NCI-H526 treated with DMSO at 0.1 percent for 48 hours (cell line): ENCODE measurements at places on chromosomes 2 and 18.
A peak's percentile ranks its signal among the peaks of the same experiment; 100 is the strongest.

- DNase-seq = no peak
Observed at GRCh38 chr2:62556086-62556485, 50.1 kb upstream of the TMEM17 start.

GRCh38 chr2:160157861-160158829 is 41.9 kb downstream of the ITGB6 start:
- DNase-seq = peak; percentile 30

GRCh38 chr2:105674401-105674800 is 70.3 kb upstream of the NCK2 start:
- no peak for DNase-seq

- no peak for DNase-seq
Observed at GRCh38 chr2:224147174-224147573, 108.1 kb upstream of the SERPINE2 start.

- DNase-seq = no peak
Observed at GRCh38 chr18:24656551-24657443, 196.4 kb downstream of the HRH4 start.

DNA sequence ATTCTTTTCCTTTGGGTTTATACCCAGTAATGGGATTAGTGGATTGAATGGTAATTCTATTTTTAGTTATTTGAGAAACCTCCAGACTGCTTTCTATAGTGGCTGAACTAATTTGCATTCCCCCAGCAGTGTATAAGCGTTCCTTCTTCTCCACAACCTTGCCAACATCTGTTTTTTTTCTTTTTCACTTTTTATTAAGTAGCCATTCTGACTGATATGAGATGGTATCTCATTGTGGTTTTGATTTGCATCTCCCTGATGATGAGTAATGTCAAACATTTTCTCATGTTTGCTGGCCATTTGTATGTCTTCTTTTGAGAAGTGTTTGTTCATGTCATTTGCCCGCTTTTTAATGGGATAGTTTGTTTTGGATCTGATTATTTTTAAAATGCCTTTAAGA is 64.1 kb upstream of the MEIS1 start:
- peak; percentile 68 for DNase-seq

- peak; percentile 49 for DNase-seq
Observed at GRCh38 chr2:216792222-216793021, 67.4 kb downstream of the TNP1 start.

DNA sequence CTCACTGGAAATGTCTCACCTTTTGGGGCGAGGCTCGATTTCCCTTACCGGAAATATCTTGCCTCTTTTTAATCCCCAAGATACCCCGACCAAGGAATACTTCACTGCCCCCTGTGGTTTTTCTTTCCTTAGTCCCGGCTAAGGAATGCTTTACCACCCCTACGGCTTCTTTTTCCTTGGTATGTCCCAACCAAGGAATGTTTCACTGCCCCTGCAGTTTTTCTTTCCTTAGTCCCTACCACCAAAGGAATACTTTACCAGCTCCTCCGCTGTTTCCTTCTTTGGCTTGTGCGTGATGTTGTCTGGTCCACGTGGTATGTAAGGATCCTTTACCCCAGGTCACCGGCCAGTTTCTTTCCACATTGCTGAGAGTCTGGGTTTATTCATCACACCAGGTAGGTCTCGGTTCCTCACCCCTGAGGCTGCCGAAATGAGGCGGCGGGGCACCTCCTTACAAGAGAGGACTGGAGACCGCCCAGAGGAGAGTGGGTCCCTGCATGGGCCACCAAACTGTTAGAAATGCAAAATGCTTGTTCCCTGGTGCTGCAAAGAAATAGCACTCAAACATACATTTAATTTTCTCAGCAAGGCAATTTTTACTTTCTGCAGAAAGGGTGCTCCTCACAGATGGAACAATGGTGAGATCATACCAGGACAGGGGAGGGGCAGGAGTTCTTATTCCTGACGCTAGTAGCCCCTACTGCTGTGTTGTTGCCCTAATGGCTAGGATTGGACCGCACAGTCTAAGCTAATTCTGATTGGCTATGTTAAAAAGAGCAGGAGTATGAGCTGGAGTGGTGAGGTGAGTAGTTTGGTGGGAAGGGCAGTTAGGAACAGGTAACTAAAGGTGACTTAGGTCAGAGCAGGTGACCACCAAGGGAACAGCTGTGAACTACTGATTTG is 33.4 kb upstream of the CLASP1 start:
- DNase-seq = no peak

GRCh38 chr18:11124054-11124453 is 25.3 kb downstream of the PIEZO2 start:
- DNase-seq = no peak

- no peak for DNase-seq
Observed at GRCh38 chr2:217051416-217051815, 191.6 kb upstream of the TNP1 start.

- DNase-seq = no peak
Observed at GRCh38 chr2:71469403-71470398, 16.3 kb downstream of the DYSF start.

DNA sequence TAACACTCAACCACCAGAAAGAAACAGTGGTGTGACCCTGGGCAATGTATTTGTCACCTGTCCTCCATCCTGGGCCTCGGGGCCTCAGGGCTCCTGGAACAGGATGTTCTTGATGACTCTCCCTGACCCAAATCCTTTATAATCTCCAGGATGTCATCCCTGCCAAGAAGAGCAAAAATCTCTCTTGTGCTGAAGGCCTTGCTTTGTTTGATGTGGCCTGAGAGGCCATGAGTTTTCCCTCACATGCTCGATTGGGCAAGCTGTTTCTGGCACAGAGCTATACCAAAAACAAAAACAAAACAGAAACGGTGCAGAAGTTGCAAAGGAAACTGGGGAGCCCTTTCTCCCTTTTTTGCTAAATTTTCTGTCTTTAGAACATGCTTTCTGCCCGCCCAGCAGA is 35.7 kb upstream of the ST3GAL5 start:
- no peak for DNase-seq

DNA sequence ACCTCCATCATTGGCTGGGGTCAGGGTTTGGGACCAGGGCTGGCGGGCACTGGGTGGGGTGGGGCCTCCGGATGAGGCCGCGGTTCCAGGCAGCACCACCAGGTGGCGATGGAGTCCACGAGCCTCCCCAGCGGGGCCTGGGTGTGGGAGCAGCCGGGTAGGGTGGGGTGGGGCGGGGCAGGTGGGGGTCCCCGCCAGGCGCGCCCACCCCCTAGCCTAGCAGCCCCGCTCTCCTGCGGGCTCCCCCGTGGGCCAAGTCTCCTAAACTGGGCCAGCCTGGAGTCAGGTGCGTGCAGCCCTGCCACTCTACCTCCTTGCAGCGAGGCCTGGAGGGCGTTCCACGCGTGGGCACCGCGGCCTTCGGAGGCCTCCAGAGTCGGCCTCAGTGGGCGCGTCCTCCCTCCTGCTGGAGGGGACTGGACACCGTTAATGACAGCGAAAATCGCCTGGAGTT is 187.5 kb downstream of the TWIST2 start:
- no peak for DNase-seq

DNA sequence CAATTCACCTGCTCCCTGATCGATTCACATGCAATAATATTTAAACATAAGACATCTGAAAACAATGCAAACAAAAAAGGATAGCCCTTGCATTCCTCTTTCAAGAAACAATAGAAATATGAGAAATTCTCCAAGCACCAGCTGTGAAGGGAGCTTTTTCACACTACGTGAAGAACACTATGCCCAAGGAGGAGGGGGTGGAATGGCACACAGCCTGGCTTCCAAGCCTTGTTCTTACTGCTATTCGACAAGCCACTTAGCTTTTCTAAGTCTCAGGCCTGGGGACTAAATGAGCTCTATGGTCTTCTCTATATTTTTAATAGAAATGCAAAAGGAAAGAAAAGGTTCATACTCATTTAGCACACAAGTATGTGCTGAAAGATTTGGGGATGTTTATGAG is 92.2 kb upstream of the CHRNA1 start:
- DNase-seq = no peak

- DNase-seq = no peak
Observed at GRCh38 chr2:34099377-34099776, 500.3 kb upstream of the FAM98A start.

DNA sequence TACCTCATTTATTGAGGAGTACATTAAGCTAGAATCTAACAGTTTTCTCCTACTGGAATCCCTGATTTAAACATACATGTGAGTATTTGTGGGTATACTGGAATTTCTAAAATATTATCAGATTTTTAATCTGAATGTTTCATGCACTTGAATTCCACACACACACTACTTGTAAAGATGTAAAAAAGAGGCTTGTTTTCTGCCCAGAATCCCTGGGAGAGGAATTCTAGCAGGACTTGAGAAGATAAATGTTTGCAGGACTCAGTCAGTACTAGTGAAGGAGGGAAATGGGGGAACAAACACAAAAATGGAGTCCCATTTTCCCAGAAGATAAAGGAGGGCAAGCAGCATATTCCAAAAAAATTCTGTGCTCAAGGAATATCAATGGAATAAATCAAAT is 17.0 kb downstream of the COL5A2 start:
- no peak for DNase-seq

GRCh38 chr2:173030561-173031490 is 44.8 kb upstream of the MAP3K20 start:
- DNase-seq = no peak

DNA sequence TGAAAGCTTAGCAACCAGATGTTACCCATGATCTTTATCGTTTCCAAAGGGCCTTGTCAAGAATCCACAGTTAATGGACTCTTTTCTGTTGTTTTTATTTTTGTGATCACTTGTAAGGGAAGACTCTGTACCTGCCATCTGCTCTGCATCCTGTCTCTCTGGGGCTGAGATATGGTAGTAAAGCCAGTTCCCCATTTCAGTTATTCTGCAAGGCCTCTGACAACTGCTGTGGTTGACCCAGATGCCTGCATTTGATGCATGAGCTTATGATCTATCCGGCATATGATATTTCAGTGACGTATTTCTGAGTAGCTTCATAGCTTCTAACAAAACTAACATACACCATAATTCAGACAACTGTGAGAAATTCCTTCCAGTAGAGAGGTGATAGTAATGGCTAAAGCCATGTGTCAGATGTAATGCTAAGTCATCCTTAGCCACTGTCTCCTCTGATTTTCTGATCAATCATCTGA is 105.1 kb downstream of the TPO start:
- no peak for DNase-seq

GRCh38 chr2:43142921-43143438 is 83.4 kb downstream of the ZFP36L2 start:
- no peak for DNase-seq

- peak; percentile 7 for DNase-seq
Observed at GRCh38 chr18:29874519-29875098, 1167.9 kb downstream of the DSC3 start.

GRCh38 chr2:161112908-161113307 is 47.3 kb upstream of the TANK start:
- peak; percentile 57 for DNase-seq
